ENCODE measurements at places on chromosomes 13 and 19. TPM values are rescaled to one million over a fixed set of nuclear protein-coding genes. Genes with fewer than 3 reads are reported as not detected.
A peak's percentile ranks its signal among the peaks of the same experiment; 100 is the strongest.

GRCh38 chr13:93861818-93862217 lies 617.7 kb downstream of the DCT start:
- no peak for DNase-seq

DNA sequence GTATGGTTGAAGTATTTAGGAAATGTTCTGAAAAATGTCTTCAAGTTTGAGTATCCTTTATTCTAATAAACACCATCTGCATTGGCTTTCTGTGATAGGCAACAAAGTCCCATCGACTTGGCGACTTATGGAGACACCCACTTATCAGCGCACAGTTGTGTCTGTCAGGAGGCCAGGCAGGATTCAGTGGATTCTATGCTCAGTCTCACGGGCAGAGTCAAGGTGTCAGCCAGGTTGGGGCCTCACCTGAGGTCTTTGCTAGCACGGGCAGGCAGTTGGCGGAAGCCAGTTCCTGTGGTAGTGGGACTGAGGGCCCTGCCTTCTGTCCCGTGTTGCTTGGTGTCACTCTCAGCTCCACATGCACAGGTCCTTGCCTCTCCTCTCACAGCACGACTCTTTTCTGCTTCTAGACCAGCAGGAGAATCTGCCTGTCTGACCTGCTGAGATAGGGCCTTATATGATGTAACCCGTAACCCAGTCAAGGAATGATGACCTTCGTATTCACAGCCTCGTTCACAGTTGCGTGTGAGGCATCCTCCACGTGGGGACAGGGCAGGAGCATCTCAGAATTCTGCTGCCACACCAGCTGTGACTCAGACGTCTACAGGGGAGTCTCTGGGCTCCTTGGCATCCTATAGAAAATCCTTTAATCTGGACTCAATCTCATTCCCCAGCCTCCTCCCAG lies 10.0 kb downstream of the CUL4A start:
- no peak for DNase-seq

DNA sequence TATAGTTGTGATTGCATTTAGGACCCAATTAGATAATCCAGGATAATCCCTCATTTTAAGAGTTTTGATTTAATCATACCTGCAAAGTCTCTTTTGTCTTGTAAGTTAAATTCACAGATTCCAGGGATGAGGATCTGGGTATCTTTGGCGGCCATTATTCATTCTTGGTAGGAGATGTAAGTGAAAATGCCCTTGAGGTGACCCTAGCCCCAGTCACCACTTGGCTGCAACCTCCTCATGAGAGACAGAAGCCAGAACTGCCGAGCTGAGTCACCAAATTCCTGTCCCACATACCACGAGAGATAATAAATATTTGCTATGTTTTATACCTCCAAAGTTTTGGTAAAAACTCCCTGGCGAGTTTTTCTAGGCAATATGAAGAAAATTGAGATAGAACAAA lies 389.4 kb downstream of the RFC3 start:
- DNase-seq: peak; percentile 21

Gene ZNF813
- 1.8 TPM for total RNA-seq

Gene FAM32A
- 31.5 TPM for total RNA-seq

DNA sequence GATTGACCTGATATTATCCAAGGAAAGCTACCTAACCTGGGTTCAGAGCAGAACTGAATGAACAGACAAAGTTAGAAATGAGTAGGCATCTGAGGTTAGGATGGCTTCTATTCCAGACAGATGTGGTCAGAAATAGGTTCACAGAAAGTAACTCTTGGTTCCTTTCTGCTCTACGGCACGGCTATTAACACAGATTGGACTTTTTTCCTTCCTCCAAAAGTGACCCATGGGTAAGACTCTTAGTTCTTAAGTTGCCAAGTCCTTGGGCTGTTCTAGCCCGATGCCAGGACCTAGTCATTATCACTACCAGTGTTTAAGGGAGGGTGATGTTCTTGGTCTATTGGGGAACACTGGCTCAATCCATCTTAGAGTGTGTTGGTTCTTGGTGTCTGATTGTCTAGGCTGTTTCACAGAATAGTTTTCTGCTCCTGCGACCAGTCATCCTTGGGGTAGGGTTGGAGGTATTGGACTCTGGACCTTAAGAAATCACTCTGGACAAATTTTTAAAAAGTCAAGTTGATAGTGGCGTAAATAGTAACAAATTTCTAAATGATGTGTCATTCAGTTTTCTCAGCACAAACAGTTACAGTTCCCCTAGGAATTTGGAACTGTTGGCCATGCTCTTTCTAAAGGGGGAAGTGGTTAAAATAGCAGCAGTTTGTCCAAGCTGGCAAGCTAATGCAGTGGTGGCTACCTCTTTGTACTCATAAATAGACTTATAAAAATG lies 60.1 kb upstream of the MYCBP2 start:
- DNase-seq: no peak

Gene ZNF77
- total RNA-seq: 2.3 TPM

Data from heart right ventricle (tissue), 16 donors.